Stimulated activated CD8-positive, alpha-beta memory T cell treated with anti-CD3 and anti-CD28 coated beads, Interleukin-7, amount 100 ng/mL, for 1 hour (primary cell): ENCODE measurements at places on chromosomes 6 and 20.

DNA sequence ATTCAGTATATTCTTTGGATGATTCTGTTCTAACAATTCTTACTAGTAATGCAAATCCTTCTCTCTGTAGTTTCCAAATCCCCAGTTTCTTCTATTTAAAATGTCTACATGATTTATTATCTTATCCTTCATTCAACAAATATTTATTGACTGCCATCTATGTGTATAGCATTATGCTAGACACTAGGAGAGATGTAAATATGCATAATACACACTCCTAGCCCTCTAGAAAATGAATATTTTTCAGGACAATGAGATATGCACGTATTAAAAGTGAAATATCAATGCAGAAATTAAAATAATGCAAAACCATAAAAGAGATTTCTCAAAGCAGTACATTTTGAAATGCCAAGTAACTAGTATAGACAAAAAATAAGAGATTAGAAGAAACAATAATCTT, 293.5 kb upstream of the CNR1 start:
- DNase-seq, result no peak

DNA sequence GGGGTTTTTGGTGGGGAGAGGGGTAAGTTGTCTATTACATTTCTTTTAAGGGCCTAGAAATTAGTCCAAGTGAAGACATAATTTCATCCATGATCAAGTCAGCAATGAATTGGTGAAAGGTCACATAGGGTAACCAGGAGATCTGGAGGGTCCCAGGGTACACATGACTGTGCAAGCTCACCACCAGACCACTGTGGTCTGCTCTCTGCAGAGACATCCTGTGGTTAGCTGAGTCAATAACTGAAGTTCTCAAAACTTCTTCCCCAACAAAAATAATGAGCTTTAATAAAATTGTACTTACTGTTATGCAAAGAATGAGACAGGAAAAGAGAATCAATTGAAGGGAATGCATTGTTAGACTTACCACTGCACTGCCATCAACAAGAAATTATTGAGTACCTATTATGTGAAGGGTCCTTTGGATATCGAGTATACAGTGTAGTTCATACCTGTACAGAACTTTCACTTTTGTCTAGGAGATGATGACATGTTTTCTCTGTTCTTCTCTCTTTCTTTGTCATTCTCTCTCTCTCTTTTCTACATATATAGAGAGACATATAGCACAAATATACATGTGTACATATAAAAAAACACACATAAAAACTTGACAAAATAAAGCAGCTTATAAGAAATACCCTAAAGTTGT, 209.8 kb downstream of the GJA1 start:
- DNase-seq, result no peak

DNA sequence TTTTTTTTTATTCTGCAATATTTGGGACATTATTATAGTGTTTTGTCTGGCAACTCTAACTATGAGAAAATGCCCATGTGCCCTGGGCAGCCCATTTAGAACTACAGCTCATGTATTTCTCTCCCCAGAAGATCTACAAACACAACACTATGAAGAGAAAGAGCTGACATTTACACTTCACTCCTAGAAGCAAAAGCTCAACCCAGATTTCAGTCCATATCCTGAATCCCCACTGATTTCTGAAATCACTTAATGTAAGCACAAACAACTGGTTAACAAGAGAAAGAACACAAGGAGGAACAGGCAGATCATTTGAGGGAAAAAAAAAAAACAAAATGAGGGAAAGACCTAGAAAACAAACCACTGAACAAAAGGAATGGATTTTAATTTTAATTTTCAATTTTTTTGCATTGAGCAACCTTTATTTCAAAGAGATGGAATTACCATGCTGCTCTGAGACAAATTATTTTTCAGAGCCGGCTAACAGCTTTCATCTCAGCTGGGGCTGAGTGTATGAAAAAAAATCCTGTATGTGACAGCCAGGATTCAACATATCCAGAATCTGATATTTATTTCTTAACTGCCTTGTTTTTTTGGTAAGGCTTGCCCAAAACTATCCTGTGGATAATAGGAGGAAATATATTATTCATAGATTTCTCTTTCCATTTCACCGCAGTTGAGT, 32.5 kb downstream of the KIAA0319 start:
- DNase-seq, result no peak

- no peak for DNase-seq
Observed at GRCh38 chr20:24908642-24909041, 40.4 kb upstream of the CST7 start.

- DNase-seq, result no peak
Observed at GRCh38 chr6:83958241-83958685, 75.3 kb upstream of the MRAP2 start.

DNA sequence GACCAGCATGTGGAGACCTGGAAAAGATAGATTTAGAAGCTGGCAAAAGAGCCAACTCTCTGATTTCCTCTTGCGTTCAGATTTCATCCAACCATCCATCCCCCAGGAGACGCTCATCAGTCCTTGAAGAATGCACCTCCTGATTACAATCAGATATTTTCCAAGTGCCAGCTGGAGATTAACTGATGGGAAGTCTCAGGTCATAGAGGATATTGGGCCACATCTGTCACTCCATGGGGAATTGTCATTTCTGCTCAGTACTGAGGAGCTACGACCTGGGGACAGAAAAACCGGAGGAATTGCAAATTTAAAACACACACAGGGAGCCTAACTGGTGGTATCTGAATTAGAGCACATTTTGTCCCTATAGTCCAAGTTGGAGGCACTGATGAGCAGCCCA, 496.2 kb upstream of the SULF2 start:
- DNase-seq, result no peak

DNA sequence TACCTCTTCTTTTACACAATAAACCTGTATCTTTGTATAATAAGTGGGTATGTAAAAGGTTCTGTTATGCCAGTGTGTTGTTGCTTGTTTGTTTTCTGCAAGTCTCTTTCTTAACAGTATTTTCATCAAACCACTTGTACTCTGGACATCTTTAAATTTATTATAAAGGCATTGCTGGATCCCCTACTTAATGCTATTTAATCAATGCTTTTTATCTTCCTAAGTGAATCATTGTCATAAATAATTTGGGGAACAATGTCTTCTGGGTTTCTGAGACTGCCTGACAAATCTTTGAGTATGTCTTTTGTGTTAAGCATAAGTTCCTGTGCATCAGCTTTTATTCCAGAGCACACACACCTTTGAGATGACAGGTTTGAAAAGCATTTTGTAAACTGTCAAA, 64.7 kb downstream of the ITCH start:
- no peak for DNase-seq

GRCh38 chr20:24951536-24952083, 2.5 kb downstream of the CST7 start:
- DNase-seq, result no peak

- DNase-seq, result no peak
Observed at GRCh38 chr6:105981002-105981887, 104.9 kb upstream of the PRDM1 start.

DNA sequence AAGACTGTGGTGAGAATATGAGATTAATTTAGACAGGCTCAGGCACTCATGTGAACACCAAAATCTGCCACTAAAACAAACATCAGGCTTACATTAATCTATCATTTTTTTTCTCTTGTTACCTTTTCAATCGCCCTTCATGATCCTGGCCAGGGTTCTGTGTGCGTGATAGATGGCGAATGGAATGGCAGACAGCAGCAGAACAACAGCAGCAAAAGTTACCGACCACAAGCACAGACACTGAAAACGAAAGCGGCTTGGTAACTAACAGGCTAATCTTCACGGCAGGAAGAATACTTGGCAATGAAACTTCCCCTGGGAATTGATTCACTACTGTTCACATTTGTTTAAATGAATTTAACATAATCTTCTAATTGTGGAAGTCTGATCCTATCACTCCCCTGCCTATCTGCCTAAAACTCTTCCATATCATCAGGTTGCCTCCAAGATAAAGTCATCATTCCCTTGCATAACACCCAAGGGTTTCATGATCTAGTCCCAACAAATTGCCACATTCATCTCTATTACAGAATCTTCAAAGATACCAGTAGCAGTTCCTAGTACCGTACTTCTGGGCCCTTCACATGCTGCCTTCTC, 28.7 kb downstream of the PTPRK start:
- DNase-seq, result no peak

DNA sequence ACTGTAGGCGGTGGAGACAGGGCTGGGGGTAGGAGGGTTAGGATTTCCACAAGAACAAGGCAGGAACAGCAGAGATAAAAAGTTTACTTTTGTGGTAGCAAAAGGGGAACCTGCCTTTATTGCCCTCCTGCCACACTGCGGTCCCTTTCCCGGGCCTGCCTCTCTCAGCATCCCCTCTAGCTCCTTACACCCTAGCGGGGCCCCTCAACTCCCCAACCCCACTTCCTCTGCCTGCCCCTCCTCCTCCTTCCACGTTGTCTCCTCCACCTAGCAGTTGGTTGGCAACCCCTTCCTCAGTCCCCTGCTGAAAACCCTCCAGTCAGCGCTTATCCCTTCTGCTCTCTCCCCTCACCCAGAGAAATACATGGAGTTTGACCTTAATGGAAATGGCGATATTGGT, 714 bp downstream of the AIF1 start:
- no peak for DNase-seq

DNA sequence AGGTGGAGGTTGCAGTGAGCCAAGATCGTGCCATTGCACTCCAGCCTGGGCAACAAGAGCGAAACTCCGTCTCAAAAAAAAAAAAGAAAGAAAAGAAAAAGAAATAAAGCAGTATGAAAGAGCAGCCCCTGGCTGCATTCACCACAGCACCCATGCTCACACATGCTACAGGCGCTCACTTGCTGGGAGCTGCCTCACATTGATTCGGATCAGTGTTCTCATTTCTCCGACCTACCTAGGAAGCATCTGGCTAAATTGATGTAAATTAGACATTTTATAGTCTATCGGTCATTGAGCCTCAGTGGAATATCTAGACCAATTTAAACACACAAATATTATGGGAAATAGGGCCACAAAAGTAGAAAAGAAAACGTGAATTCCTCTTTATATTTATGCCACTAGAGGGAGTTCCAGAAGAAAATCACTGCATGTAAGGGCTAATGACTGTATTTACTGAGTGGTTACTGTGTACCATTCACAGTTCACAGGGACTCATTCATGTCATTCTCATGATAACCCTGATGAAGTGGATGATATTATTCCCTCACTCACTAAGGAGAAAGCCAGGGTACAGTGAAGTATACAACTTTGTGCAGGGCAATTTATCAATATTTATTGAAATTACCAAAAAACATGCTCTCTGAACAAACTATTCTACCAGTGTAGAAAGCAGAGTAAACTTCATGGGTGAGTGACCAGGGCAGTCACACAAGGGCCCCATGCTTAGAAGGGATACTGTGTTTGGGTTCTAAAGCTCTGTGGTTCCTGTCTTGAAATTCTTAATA, 5.3 kb upstream of the MOG start:
- DNase-seq, result no peak

DNA sequence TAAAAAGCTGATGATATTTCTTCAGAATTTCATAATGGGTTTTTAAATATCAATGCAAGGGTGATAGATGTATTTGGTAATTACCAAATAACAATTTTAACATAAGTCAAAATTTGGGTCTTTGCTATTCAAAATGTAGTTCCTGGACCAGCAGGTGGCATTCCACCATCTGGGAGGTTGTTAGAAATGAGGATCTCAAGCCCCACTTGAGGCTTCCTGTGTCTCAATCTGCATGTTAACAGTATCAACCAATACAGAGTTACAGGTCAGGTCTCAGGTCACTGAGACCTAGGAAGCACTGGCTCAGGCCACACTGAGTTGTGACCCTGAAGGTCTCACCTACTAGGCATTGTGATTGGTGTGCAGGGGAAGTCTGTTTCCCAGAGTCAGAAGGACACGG, 57.2 kb upstream of the MTRF1L start:
- DNase-seq, result no peak

DNA sequence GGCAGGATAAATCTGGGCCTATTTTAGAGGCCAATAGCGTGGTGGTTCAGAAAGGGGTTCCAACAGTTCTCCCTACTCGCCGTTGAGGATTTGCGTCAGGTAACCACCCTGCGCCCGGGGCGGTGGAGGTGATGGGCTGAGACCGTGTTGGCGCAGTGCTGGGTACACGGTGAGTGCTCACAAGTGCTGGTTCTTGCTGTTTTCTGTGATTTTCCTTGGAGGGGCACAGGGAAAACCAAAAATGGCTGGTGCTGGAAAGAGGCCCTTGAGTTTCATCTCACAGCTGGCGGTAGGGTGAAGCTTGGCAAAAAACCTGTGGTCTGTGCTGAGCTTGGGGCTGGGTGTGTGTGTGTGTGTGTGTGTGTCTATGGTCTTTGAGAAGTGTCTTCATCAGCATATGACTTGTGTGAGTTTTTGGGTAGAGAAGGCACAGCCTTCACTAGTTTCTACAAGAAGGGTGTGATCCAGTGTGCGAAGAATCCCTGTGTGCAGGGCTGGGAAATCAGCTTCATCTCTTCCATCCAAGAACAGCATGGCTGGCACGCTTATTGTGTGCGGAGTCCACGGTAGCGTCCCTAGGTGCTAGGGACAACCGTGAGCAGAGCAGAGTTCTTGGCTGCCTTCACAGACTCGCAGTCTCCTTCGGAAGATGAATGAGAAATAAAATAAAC, 35.3 kb upstream of the SCRT2 start:
- DNase-seq, result no peak

DNA sequence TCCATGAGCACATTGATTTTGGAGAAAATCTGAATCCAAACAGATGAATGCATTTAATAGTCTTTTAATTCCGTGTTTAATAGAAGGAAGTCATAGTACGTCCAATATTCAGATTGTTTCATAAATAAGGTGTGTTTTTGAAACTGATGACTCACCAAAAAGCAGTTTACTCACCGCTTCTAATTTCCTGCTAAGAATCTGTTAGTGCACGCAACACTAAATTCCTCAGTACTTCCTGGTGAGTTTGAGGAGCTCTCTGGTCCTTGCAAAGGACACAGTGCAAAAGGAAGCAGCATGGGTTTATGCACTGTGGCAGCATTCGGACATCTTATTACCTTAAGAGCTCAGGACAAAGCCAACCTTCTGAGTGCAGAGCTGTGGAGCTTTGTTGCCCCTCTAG, 2.3 kb upstream of the ADGRF1 start:
- no peak for DNase-seq

DNA sequence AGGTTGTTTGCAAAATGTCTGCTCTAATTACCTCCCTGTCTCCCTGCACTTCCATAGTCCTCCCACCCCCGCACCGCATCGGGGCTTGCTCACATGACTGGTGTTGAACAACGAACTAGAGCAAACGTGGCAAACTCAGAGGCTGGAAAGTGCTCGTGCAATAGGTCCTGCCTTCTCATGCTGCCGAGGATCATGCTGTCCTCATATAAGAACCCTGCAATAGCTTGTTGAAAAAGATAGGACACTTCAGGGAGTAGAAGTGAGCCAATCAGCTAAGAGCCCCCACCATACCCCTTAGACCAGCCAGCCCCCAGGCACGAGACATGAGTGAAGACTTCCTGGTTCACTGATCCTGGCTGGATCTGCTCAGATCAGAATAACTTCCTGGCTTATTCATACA, 219.2 kb downstream of the C6orf118 start:
- no peak for DNase-seq

- no peak for DNase-seq
Observed at GRCh38 chr6:63716169-63716568, 80.6 kb downstream of the PHF3 start.

- no peak for DNase-seq
Observed at GRCh38 chr6:96032661-96033060, 16.9 kb downstream of the FUT9 start.

- no peak for DNase-seq
Observed at GRCh38 chr6:149446791-149447376, 37.9 kb downstream of the ZC3H12D start.
